NCI-H1436 treated with DMSO at 0.1 percent for 48 hours (cell line): ENCODE measurements at places on chromosomes 6 and 20.

DNA sequence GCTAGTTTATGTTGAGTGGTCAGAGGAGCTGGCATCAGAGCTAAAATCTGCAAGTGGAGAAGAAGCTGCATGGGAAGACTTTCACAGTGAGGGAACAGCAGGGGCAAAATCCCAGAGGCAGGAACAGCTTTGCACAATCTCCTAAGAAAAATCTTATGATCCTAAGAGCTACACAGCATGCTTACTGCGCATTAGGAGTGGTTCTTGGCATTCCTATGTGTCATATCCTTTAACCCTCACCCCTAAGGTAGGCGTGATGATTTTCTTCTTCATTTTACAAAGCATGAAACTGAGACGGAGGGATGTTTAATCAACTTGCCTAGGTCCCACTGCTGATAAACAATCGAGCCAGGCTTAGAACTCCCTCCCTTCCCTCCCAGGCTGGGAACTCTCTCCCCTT is 313.6 kb upstream of the SULF2 start:
- no peak for DNase-seq

GRCh38 chr20:43231829-43232228 is 42.1 kb upstream of the PTPRT start:
- DNase-seq, result no peak

DNA sequence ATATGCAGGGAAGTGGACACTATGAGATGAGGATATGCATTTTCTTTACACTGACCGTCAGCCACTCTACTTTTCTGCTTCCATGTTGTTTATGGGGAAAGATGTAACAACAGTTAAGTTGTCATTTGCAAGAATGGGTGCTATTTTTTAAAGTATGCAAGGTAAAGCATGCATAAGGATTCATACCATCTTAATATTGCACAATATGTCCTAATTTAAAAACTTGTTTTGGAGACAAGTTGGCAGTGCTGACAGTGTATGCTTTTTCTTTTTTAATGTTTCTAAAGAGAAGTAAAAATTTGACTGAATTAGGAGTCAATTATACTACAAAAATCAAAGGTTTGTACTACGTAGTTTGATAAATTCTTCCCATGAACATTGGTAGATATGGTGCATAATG is 435.4 kb downstream of the MMUT start:
- no peak for DNase-seq

GRCh38 chr6:156513504-156513903 is 263.7 kb upstream of the ARID1B start:
- no peak for DNase-seq

DNA sequence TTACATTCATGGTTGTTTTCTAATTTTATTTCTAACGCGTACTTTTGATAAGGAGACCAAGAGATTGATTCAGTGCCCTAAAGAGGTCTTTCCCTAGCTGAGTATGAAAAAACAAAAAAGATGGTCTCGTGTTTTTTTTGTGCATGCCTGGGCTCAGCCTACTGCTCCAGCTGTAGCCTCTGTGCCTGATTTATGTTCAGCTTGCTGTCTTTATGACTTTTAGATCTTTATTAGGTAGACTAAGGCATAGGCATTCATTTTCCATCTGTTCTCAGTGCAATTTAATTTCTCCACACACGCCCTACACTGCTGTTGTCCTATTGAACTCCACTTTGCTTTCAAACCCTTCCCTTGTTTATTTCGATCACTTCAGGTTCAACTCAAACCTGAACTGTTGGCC is 56.5 kb downstream of the OPRM1 start:
- DNase-seq, result no peak

- DNase-seq, result no peak
Observed at GRCh38 chr20:37071481-37071911, 24.3 kb downstream of the RBL1 start.

GRCh38 chr20:39089029-39089428 is 126.9 kb downstream of the DHX35 start:
- DNase-seq, result no peak

DNA sequence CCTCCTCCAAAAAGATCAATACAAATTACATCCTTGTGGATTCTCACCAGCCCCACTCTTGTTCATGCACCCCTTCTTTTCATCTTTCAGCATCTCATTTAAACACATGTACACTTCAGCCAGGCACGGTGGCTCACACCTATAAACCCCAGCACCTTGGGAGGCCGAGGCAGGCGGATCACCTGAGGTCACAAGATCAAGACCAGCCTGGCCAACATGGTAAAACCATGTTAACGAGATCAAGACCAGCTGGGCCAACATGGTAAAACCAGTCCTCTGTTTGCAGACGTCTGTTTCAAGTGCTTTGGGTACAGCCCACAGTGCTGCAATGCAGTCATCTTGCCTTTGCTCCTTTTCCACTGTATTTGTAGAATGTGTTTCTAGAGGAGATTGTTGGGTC is 45.3 kb downstream of the ZMYND8 start:
- no peak for DNase-seq

- no peak for DNase-seq
Observed at GRCh38 chr6:45722876-45723275, 292.8 kb downstream of the CLIC5 start.

- no peak for DNase-seq
Observed at GRCh38 chr6:31336896-31337496, 20.0 kb downstream of the HLA-B start.

- no peak for DNase-seq
Observed at GRCh38 chr6:119669221-119669620, 319.7 kb upstream of the MAN1A1 start.

DNA sequence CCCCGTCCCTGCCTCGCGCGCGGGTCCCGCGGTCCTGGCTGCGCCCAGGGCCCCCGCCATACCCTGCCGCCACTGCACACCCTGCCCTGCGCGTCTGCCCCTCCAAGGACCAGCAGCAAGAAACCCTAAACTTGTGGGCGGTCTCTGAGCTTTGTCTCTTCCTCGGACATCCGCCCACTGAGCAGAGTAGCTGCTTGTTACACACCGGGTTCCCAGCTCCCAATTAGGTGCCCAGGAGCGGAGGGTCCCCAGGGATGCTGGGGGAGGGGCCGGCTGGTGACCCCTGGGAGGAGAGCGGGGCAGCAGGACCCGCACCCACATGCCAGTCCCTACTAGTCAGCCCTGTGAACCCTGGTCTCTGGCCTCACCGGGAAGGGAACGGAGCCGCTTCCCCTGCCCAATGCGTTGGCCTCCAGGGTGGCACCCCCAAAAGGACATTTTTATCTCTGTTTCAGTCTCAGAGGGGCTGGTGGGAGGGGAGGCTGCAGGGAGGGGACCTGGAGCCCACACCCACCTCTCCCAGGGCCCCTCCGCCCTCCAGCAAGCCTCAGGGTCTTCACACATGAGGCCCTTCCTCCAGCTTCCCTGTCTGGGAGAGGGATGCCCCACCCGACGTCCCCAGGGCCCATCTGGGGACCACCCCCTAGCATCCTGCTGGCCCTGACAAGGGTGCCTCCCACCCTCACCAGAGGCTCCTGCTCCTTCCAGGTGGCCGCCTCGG is 10.5 kb downstream of the STMN3 start:
- no peak for DNase-seq

GRCh38 chr6:45988635-45989034 is 27.0 kb downstream of the CLIC5 start:
- DNase-seq, result no peak

DNA sequence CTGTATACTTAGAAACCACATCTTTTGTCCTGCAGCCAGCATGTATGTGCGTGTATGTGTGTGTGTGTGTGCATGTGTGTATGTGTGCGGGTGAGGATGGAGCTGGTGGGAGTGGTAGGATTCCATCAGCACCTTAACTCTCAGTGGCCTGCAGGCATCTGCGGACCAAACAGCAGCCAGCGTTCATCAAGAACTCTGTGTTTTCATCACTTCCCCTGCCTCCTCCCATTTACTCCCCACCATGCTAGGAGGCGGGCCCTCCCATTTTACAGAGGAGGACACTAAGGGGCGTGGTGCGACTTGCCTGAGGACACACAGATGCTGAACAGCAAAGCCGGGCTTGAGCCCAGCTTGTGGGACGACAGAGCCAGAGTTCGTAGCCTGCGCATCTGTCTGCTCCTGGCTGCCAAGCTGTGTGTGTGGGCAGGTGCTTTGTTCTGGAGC is 8.9 kb downstream of the VSTM2L start:
- peak; percentile 48 for DNase-seq

DNA sequence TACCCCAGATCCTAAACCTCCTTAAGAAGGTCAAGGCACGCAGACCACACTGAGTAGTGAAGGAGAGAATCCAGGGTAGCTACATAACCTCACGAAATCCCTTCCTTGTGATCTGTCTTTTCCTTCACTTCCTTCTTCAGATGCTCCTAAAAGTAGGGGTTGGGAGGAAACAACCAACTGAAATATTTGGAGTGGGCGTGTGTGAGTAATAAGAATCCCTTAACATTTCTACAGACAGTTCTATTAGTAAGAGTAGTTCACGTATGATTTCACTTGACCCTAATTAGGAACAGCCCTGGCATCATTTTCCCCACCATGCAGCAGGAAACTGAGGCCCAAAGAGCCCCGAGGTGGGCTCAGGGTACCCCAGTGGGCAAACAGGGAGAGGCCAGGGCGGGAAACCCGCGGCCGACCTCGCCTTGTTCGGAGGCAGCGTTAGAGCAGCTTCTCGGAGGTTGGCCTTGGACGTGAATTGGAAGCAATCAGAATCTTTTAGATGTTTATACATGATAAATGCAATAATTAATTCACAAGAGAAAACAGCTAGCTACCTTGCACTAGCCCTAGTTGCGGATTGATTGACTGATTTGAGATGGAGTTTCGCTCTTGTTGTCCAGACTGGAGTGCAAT is 859 bp upstream of the RAE1 start:
- no peak for DNase-seq

- DNase-seq, result no peak
Observed at GRCh38 chr20:6976106-6976900, 208.8 kb downstream of the BMP2 start.

DNA sequence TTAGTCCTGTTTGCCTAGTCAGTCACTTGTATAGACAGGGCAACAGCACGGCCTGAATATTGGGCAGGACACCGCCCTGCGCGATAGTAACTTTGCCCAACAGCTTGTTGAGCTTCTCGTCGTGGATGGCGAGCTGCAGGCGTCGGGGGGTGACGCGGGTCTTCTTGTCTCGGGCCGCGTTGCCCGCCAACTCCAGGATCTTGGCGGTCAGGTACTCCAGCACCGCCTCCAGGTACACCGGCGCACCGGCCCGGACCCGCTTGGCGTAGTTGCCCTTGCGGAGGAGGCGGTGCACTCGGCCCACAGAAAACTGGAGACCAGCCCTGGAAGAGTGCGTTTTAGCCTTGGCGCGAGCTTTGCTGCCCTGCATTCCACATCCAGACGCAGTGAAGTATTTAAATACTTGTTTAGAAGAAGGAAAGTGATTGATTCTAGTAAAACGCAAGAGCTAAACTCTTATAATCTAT is 92.8 kb upstream of the BTN3A2 start:
- DNase-seq, result no peak

DNA sequence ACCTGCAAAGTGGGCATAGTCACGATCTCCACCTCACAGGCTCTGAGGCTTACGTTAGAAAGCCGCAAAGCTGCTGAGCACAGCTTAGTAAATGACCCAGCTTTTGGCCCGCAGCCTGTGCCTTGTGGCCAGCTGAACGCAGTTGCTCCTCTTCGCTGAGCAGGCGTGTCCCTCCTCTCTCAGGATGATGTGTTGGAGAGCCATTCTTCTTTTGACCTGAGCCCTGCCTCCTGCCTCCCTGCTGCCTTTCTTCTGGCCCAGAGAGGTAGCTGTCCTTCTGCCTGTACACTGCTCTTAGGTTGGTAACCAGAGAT is 47.6 kb upstream of the MYL9 start:
- DNase-seq, result no peak

- DNase-seq, result no peak
Observed at GRCh38 chr6:97293198-97293696, 10.2 kb upstream of the MMS22L start.

GRCh38 chr6:11009353-11009752 is 34.8 kb downstream of the ELOVL2 start:
- no peak for DNase-seq

DNA sequence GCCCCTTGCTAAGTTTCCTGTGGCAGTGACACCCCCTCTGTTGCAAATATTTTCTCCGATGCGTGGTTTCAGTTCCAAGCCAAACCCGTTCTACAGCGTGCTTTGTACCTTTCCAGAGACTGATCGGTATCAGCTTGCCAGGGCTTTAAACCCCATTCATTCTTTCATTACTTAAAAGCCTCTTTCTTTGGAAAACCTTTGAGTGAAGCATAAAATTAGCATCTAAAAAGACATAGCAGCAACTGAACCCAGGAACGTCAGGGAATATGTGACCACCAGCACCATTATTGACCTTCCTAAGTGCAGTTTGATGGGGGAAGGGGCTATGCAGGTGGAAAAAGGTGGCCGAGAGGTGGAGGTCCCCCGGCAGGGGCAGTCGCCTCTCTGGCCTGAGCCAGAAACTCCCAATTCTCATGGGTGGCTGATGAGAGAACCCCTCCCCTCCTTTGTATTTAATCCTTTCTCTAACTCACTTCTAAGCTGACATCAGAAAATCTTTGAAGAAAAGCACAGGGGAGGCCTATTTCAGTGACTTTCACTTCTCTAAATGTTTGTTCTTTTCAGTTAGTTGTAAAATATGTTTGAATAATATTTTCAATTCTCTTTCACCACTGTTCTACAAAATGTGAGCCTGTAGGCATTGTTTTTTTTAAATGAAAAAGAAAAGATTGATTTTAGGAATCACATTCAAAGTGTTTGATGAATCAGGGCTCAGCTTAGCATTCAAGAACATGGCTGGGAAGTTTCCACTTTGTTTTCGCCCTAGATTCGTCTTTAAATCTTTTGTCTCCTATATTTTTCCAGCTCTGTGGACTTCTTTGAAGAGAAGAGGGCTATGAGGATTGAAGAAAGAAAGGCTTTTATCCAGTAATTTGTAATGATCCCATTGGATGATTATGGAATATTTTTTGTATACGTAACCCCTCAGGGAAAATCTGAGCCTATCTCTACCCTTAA is 89.2 kb downstream of the RSPH3 start:
- no peak for DNase-seq

DNA sequence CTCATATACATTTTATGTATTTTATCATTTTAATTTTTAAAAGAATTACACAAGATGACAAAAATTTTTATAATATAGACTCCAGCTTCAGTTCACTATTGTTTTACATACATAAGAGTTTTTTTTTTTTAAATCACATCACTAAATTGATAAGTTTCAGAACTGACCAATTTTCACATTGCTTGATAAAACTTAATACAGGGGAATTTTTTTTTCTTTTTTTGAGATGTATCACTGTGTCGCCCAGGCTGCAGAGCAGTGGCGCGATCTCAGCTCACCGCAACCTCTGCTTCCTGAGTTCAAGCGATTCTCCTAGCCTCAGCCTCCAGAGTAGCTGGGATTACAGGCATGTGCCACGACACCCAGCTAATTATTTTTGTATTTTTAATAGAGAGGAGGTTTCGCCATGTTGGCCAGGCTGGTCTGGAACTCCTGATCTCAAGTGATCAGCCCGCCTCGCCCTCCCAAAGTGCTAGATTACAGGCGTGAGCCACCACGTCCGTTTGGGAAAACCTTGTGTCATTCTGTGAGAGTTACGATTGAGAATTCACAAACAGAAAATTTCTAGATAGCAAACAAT is 36.6 kb upstream of the BTN3A2 start:
- no peak for DNase-seq

DNA sequence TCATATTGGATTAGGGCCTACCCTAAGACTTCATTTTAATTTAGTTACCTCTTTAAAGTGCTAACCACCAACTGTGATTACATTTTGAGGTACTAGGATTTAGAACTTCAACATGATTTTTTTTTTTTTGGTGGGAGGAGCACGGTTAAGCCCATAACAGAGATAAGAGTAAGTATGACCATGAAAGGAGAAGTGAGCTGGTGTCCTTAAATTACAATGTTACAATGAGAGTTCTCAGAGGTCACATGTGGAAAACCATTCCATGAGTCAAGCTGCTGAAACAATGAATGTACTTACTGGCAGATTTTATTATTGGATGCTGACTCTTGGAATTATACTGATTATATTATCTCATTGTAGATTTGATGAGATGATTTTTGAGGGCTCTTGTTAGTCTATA is 779.3 kb upstream of the CITED2 start:
- no peak for DNase-seq
